Upper lobe of left lung (tissue), 6 donors: ENCODE measurements at places on chromosomes 16 and 17. TPM values are rescaled to one million over a fixed set of nuclear protein-coding genes. Genes with fewer than 3 reads are reported as not detected.

Gene DYNLL2
- total RNA-seq, result 27.5 TPM

DNA sequence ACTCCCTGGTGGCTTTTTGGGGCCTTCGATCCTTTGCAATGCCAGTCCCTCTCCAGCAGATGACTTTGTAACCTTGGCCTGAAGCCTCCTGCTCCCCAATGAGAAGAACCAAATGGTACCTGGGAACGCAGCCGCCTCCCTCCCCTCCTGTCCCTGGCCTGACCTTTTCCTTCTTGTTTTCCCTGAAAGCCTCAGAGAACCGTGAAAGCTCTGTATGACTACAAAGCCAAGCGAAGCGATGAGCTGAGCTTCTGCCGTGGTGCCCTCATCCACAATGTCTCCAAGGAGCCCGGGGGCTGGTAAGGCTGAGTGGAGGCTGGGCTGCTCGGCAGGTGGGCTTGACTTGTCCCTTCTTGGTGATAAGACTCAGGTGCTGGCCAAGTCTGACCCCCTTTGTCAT lies 88.0 kb downstream of the SDR42E1 start:
- no peak overlapping the region for H3K4me3 ChIP-seq
- no peaks in the 10 kb centered on the region for H3K27me3 ChIP-seq
- no peak overlapping the region for H3K27ac ChIP-seq
- no peak for DNase-seq
- H3K36me3 ChIP-seq, result peaks cover 6% of the 10 kb centered on the region
- peaks cover 9% of the 10 kb centered on the region for H3K4me1 ChIP-seq

DNA sequence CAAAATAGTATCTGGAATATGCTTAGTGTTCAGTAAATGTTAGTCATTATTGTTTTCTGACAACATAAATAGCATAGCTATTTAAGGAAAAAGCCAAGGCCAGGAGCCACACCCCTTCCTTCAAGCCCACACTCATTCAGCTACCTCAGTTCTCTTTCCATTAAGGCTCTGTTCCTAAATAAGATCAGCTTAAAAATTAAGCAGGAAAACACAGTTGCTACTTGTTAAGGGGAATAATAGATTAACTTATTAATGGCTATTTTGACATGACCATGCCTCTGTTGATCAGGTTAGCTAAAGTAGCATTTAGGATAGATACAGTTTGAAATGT lies 158.1 kb downstream of the CHD9 start:
- H3K4me1 ChIP-seq, result peaks cover 59% of the 10 kb centered on the region
- H3K27me3 ChIP-seq, result no peaks in the 10 kb centered on the region
- DNase-seq, result no peak
- H3K27ac ChIP-seq, result no peak overlapping the region

DNA sequence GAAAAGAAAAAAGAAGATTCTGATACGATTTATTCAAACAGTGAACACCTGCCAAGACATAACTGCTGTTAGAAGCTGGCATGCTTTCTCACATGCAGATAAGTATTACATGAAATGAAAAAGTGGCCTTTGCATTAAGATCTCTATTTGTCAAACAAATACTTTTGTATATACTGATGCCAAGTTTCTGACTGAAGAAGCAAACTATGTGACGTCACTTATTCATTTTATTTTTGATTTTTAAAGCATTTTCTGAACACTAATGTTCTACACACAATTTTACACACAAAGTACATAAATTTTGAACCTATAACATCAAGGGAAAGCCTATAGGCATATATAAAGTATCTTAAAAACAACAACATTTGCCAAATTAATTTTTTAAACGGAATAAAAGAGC lies 153.8 kb downstream of the CEP112 start:
- H3K36me3 ChIP-seq, result no peaks in the 10 kb centered on the region
- H3K4me1 ChIP-seq, result no peaks in the 10 kb centered on the region
- no peak for DNase-seq
- H3K4me3 ChIP-seq, result no peak overlapping the region
- H3K27ac ChIP-seq, result no peak overlapping the region
- H3K27me3 ChIP-seq, result no peaks in the 10 kb centered on the region

Gene MT4
- total RNA-seq, result not detected

GRCh38 chr17:77003699-77004098 lies 135.5 kb downstream of the MGAT5B start:
- DNase-seq, result no peak
- H3K4me1 ChIP-seq, result no peaks in the 10 kb centered on the region
- H3K4me3 ChIP-seq, result no peak overlapping the region
- no peak overlapping the region for H3K27ac ChIP-seq

DNA sequence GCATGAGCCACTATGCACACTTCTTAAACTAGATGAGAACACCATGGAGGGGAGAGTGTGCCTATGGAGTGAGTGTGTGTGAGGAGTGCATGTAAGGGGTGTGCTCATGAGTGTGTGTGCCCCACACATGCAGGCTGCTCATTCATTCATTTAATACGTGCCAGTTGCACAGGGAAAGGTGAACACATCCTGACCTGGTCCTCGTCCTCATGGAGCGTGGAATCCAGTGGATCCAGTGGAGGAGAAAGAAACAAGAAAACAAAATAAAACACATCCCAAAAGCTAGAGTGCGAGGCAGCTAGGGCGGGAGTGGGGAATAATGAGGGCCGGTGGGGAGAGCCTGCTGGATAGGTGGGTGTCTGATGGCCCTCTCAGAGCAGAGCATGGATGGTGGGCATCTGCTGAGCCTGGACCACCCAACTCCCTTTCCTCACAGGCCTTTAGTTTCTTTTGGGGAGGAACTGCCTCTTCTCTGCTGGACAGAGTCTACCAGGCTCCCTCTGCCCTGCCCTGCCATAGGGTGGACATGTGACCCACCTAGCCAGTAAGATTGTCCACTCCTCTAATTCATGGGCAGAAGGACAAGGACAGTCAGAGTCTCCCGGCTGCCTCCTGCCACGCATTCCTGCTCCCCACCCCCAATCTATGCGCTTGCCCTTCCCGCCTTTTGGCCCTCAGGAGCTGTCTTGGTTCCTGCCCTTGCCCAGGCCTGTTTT lies 204.3 kb downstream of the RAB11FIP4 start:
- H3K36me3 ChIP-seq, result no peaks in the 10 kb centered on the region
- H3K4me1 ChIP-seq, result peaks cover 11% of the 10 kb centered on the region
- no peak overlapping the region for H3K4me3 ChIP-seq
- no peak for DNase-seq
- H3K27ac ChIP-seq, result peak overlapping the region; percentile 62

DNA sequence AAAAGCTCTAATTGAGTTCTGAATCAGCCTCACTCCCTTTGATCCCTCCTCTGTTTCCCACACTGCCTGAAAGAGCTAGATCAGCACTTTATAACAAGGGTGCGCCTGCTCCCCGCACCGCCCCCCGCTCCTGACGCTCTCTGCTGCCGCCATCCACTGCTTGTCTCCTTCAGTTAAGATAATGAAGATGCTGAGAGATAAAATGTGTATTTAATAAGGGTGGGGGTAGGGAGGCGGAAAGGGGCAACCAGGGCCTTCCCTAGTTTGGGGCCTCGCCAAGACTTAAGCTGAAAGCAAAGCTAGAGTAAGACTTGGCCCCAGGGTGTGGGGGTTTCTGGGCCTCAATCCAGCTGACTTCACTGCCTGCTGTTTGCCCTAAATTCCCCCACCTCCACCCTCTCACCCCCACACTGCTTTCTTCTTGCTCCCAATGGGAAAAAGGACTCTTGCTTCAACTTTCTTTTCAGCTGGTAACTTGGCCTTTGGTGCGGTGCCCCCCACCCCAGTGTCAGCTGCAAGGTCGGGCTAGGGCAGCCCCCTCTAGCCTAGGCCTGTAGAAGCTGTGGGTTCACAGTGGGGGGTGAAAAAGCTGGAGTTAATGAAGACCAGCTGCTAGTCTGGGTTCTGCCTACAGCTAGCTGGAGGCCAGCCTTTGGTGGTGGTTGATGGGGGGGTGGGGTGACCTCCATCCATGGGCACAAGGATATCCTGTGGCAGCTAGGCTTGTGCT lies 1.8 kb upstream of the RARA start:
- no peaks in the 10 kb centered on the region for H3K27me3 ChIP-seq
- H3K4me1 ChIP-seq, result peaks cover 70% of the 10 kb centered on the region
- no peaks in the 10 kb centered on the region for H3K36me3 ChIP-seq
- peak; percentile 72 for DNase-seq

DNA sequence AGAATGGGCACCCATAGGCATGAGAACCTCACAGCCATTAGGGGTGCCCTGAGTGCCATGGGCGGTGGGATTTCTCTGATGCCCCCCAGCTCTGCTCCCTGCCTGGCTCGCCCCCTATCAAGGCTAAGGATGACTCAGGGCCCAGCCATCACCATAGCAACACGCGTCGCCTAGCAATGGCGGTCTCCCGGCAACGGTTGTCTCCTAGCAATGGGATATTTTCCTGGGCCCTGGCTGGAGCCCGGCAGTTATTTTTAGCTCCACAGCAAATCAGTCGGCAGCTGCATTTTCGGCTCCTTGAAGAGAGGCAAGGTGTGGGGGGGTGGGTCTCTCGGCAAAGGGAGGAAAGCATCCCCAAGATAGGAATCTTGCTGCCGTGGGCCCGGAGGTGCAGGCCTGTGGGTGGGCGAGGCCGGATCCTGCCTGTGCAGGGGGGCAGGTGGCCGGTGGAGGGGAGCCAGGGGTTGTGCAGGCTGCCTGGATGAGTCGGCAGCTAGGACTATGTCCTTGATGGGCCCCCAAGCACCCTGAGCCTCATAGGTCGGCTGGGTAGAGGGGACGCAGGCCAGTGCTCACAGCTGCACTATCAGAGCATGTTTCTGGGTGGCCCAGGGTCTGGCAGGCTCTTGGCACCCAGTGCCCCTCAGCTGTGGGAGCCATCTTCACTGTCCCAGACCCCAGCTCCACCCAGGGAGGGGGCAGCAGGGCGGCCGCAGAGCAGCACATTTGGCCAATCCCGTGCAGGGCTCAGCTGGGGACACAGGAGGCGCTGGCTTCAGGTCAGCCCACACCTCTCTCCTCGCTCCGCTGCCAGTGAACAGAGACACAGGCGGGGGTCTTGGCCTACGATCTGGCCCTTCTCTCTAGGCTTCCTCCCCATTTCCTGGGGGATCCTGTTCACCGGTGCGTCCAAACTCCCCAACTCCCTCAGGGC lies 4.2 kb upstream of the FBXL16 start:
- peak; percentile 64 for DNase-seq
- H3K36me3 ChIP-seq, result no peaks in the 10 kb centered on the region
- H3K27me3 ChIP-seq, result peaks cover 41% of the 10 kb centered on the region
- no peak overlapping the region for H3K27ac ChIP-seq
- H3K4me3 ChIP-seq, result no peak overlapping the region
- H3K4me1 ChIP-seq, result peaks cover 18% of the 10 kb centered on the region

DNA sequence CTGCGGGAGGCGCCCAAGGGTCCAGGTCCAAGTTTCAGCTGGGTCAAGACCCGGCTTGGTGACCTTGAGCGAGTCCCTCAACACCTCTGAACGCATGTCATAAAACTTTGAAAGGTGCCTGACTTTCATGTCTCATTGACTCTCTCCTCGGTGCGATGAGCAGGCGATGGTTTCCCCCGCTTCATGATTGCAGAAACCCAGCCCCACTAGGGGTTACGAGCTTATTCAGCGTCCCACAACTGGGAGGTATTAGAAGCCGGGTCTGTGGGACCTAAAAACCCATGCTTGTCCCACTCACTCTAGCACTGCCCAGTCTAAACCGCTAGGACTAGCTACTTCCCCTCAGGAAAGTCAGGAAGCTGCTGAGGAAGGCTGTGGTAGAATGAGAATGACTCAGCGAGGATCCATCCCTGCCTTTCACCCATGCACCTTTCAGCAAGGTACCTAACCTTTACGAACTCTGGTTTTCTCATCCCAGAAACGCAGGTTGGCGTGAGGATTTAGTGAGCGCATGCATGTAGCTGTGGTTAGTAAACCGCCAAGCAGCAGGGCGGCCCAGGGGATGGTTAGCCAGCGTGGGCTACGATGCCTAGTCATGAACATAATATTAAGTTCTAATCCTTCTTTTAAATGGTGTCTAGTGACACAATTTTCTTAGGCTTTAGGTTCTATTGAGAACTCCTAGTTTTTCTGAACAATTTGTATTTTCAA lies 26.2 kb upstream of the RFFL start:
- H3K36me3 ChIP-seq, result no peaks in the 10 kb centered on the region
- no peaks in the 10 kb centered on the region for H3K27me3 ChIP-seq
- H3K4me1 ChIP-seq, result peaks cover 28% of the 10 kb centered on the region
- peak overlapping the region; percentile 95 for H3K27ac ChIP-seq
- H3K4me3 ChIP-seq, result peak overlapping the region; percentile 93
- peak; percentile 33 for DNase-seq
